NCI-H526 treated with DMSO at 0.1 percent for 48 hours (cell line): ENCODE measurements at places on chromosomes 11 and 22.

DNA sequence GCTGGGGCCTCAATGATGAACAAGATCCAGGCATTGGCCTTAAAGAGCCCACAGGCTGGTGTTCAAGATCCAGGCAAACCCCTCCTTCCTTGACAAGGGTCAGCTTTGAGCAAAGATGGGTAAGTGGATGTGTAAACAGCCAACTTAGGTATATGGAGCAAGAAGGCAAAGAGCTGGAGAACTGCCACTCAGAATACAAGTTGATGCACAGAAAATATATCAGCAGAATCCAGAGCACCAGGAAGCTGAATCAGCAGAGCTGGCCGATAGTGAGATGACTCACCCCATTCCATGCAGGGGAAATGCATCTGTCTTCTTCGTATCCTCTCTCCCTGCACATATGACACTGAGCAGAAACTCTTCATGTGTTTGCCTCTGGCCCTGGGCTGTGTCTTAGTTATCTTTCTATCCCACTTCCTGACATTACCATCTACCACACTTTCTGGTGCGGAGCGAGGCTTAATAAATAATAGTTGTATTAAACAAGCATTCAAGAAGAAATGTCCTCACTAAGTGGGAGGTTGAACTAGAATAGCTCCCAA, 57.8 kb downstream of the ENDOD1 start:
- no peak for DNase-seq

DNA sequence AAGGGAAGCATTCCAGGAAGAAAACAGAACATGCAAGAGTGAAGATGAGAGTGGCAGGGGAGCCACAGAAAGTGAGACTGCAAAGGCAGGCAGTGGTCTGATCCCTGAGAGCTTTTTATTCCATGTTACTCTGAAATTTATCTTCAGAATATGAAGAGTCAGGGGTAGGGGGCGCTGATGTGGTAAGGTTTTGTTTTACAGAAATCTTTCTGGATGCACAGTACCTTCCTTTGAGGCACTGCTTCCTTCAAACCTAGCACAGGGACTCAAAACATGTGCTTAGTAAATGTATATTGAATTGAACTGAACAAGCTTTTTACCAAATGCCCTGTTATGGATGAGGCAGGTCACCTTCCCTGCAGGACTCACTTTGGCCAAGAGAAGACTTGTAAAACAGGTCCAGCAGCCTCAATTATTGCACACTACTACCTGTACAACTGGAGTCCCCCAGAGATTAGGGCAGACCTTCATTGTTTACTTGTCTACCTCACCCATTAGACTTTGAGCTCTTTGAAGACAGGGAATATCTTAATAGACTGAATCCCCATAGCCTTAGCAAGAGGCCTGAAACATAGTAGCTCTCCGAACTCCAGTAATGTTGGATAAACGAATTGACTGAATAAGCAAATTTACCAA, 2.2 kb downstream of the PAK1 start:
- peak; percentile 85 for DNase-seq

DNA sequence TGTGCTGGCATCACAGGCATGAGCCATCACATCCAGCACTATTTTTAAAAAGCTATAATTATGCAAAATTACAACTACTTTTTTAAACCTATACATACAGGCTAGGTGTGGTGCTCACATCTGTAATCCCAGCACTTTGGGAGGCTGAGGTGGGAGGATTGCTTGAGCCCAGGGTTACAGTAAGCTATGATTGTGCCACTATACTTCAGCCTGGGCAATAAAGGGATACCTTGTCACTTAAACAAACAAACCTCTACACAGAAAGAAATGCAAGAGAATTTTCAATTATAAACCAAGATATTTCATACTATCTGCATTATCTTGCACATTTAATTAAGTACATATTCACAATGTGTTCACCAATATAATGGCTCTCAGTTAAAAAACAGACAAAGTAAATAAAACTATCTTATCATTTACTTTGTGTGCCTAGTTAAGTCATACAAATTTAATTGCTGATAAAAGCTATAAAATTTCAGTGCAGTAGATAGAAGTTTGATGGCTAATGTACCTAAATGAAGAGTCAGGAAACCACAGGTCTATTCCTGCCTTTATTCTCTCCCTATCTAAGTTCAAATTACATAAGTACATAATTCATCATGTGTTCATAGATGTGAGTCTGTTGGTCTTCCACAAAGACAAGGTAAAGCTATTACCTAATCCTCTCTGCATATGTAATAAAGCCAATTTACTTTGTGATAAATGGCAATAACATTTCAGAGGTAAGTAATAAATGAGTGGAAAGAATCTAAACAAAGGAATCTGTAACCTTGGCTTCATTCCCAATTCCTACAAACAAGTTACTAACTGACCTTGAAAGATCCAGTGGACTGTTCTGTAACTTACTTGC, 9.0 kb upstream of the RDX start:
- peak; percentile 99 for DNase-seq

- no peak for DNase-seq
These were observed 10.1 kb downstream of the ACO2 start for GRCh38 chr22:41478891-41479521.

GRCh38 chr11:91373497-91373896, 851.1 kb upstream of the FAT3 start:
- no peak for DNase-seq

DNA sequence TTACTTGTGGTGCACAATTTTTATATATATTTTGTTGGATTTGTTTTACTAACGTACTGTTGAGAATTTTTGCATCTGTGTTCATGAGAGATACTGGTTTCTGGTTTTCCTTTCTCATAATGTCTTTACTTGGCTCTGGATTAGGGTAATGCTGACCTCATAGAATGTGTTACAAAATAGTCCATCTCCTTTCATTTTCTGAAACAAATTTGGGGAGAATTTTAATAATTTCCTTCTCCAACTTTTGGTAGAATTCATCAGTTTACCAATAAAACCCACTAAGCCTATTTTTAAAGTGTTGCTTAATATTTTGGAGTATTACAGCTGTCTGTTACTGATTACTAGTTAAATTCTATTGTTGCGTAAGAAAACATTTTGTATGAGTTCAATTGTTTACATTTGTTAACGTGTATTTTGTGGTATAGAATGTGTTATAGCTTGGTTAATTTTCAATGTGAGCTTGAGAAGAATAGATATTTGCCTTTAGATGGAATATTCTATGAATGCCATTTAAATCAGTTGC, 11.5 kb downstream of the TRIM22 start:
- DNase-seq = no peak

- DNase-seq = no peak
These were observed 4.9 kb downstream of the OR10A3 start for GRCh38 chr11:7936615-7937014.

DNA sequence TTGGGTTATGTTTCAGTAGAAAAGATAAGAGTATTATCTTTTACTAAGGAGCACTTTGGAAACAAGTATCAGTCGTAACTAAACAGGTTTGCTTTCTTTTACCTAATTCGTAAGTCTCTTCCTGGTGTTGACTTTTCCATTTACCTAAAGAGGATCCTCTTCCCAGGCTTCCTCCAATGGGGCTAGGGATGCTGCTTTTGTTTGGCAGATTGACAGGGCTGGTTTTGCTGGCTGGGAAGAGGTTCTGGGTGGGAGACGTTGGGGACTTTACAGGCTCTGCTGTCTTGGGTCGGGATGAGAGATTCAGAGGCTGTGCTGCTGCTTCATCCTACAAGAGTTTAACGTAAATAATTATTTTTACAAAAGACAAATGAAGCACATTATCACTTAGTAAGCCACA, 306.7 kb downstream of the SOX6 start:
- no peak for DNase-seq

DNA sequence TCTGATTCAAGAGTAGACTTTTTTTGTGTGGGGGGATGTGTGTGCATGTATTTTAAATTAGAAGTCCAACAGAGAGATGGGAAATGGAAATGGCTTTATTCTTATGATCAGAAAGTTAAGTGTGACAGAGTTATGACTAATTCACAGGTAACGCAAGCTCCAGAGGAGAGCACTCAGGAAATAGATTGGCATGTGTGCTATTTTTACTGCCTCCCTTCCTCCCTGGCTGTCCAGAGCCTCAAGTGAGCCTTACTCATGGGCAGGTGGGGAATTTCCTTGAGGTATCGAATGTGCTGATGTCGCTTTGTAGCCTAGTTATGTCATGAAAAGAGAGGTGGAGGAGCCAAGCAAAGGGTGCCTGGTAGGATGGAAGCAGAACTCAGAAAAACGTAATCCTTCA, 70.3 kb upstream of the BDNF start:
- DNase-seq = no peak

- no peak for DNase-seq
These were observed 535.1 kb downstream of the KCNA4 start for GRCh38 chr11:29481738-29482137.

DNA sequence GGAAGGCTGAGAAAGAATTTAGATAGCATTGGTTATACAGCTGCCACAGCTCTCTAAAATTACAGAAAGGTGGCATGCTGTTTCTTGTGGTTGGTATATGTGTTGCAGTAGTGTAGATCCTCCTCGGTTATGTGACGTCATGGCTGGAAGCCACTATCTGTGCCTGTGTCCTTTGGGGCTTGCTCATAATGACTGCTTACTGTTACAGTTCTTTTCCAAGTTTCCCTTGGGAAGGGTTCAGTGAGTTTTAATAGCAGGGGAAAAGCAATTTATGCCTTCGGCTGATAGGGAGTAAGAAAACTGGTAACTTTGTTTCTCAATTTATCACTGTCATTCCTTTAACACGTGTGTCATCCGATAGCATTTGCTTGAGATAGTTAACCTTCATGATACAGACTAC, 47.2 kb downstream of the POLD3 start:
- DNase-seq = no peak

GRCh38 chr11:35584321-35584720, 33.9 kb upstream of the FJX1 start:
- DNase-seq = no peak

DNA sequence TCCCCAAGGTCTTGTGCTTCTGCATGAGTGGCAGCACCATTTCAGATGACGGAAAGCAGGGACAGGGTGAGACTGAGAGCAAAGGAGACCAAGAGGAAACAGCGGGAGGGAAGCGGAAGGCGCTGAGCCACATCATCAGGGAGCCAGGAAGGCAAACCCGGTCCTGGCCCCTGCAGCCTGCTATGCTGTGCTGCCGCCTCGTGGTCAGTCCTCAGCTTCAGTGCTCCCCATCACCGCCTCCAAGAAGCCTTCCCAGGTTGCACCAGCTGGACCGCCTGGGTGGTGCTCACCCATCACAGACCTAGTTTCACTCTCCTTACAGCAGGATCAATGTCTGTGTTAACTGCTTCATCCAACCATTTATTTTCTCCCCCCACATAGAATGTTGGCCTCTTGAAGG, 73.0 kb upstream of the PHF21B start:
- DNase-seq = no peak

GRCh38 chr22:20247010-20247505, 21.1 kb downstream of the RTN4R start:
- no peak for DNase-seq

DNA sequence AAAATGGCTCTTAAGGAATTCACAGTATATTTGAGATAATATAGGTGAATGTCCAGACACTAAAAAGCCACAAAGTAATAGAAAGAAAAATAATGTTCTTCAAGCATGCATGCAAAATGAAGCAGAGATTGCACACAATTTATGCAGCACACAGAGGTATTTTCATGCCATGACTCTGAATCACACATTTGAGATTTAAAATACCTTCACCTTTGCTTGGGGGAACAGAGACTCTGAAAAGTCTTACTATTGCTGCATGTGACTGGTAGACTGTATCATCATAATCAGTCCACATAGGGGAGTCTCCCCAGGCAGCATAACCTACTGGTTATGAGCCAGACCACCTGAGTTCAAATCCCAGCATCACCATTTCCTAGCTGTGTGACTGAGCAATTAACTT, 96.2 kb downstream of the RCN1 start:
- DNase-seq = no peak

GRCh38 chr11:47943721-47944586, 36.4 kb upstream of the PTPRJ start:
- DNase-seq = no peak
